Activated CD4-positive, alpha-beta T cell treated with anti-CD3 and anti-CD28 coated beads, Interleukin-2, amount 50 U/mL, for 1 hour (primary cell): ENCODE measurements at places on chromosomes 12 and 14.

- DNase-seq, result no peak
Measured at GRCh38 chr12:99436584-99436983, 211.0 kb upstream of the GARIN6 start.

DNA sequence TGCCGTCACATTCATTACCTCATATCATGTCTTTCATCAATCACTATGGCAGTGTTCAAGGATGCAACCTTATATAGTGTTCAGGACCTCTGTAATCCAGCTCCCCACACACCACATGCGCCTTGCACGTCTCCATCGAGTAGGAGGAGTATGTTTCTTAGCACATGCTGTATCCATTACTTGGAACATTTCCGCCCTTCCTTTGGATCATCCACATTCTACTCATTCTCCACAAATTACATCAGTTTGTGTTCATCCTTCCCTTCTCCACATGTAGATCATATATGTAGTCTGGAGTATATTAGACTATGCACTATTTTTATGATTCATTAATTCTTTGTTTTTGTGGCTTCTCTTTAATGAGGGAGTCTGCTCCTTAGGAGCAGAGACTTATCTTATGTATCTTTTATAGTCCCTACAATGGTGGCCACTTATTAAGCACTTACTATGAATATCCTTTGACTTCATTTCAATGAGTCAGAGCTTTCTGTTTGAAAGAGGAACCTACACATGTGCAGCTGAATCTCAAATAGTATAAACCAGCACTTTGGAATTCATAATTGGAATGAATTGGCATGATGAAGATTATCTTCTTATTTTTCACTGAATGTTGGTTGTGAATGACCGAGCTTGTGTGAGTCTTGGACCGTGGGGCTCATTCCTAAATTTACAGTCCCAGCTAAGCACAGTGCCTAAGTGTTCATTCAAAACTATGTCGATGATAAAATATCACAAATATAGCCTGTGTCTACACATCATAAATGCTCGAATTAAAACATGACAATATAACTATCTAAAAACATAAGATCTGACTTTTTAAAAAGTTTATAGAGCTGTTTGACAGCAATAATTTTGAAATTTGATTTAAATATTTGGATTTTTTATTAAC lies 30.2 kb upstream of the NPAS3 start:
- DNase-seq, result no peak

DNA sequence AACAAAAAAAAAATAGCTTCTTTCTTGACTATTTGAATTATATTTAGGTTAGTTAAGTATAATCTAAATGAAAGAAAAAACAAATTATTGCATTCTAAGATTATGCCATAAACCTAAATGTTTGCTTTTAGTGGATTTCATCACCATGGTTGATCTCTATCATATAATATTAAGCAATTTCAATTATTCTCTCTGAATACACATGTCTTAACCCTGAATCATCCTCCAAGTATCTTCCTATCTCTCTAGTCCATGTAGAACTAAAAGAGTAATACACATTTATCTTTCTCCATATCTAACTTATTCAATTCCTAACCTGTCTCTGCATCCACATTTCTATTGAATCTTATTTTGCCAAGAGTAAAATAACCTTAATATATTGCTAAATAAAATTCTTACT lies 59.6 kb downstream of the PPFIA2 start:
- DNase-seq, result no peak

DNA sequence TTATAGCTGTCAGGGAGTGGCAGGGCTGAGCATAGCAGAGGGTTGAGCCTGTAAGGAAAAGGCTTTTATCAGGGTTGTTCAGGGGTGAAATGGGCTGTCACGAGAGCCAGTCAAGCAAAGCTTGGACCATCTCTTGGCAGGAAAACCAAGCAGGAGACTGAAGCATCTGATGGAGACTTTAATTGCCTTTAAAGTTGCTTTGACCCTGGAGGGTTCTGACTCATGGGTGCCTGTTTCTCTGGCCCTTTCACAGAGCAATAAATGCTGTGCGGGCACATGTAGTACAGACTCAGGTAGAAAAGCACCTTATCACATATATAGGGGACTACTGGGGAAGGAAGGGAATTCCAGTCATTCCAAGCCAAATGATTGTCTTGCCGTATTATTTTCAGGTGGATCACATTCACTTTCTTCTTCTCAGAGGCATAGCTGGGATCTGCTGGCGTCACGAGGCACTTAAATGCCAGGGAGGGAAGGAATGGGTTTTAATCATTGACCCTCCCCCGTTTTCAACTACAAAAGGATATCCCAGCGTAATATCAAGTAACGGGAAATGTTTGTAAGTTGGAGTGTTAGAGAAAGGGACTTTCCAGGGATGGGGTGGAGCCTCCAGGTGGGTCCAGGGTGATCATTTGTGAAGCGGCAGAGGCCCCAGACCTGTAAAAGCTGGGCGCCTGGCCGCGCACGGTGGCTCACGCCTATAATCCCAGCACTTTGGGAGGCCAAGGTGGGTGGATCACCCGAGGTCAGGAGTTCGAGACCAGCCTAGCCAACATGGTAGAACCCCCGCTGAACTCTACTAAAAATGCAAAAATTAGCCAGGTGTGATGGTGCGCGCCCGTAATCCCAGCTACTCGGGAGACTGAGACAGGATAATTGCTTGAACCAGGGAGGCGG lies 34.9 kb downstream of the PLEKHD1 start:
- DNase-seq, result no peak

GRCh38 chr14:63996625-63997220 lies 143.9 kb downstream of the SYNE2 start:
- DNase-seq, result no peak

DNA sequence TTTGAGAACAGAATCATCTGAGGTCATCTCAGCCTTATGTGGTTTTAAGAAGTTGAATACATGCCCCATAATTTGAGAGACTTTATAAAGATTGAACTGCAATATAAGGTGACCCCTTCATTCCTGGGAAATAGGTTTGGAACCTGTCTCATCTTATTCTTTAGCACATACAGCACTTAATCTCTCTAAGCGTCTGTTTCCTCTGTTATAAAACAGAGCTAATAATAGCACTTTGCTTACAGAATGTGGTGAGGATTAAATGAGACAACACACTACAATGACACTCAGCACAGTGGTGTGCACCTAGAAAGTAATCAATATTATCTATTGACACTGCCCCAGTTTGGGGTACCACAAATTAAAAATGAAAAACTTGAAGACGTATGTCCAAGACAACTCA lies 102.1 kb downstream of the DUSP6 start:
- DNase-seq, result no peak

GRCh38 chr14:55092341-55092740 lies 36.7 kb upstream of the LGALS3 start:
- DNase-seq, result no peak

- no peak for DNase-seq
Measured at GRCh38 chr14:34383839-34384238, 78.2 kb downstream of the SPTSSA start.

DNA sequence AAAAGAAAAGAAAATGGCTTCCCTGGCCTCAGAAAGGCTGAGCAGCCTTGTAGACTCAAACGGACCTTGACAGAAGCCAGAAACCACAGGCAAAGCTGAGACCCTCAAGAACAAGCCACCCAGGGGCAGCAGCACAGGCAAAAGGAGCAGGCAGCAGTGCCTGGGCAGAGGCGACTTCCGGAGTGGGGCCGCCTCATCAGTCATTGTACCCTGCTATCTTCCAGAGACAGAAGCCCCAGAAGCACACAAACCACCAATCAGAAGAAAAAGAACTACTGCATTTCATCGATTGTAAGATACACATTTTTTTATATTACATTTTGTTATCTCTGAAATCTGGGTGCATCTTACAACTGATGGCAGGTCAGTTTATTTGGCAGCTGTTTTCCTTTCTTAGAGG lies 58.2 kb upstream of the ZFP36L1 start:
- no peak for DNase-seq

DNA sequence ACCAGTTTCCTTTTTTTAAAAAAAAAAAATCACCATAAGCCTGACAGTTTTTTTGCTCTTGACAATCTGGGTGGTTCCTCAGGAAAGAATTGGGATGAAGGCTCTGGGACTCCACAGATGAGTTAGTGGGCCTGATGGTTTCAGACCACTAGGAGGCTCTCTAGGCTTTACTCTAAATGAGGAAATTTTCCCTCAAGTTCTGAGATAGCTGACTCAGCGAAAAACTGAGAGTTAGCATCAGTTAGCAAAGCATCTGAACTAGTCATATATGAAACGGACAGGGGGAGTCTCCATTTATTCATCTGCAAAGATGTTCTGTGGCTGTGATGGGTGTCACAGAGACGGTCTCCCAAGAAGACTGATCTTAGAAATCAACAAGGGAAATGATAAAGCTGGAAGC lies 314.3 kb upstream of the OR4E1 start:
- no peak for DNase-seq

GRCh38 chr12:63804746-63805145 lies 25.0 kb downstream of the RXYLT1 start:
- no peak for DNase-seq

GRCh38 chr12:16238661-16239060 lies 38.8 kb downstream of the SLC15A5 start:
- no peak for DNase-seq

DNA sequence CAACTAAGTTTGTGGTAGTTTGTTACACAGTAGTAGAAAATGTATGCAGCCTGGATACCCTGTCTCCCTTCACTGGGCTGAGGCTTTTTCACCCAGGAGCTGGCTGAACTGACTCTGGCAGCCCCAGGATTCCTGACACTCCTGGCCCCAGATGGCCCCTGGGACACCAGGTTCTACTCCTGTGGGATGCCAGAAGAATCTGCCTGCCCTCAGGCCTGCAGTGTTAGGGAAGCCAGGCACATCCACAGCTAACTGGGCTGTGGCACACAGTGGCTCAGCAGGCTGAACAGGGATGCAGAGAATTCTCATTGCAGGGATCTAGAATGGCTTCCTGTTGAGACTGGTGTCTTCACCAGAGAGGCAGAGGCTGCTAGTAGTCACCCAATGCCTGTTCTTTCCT lies 8.5 kb downstream of the IFI27 start:
- DNase-seq, result no peak

DNA sequence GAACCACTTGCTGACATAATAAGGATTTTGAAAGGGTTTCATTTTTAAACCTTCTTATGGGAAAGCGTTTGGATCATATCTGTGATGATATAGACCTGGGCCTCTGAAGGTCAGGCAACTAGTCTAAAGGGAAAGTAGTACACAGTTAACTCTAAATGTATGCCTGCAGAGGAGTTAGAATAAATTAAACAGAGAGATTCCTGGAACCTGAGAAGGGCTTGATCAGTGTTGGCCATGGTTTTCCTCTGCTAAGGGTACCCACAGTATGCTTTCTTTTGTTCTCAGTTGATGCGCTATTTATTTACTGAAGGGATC lies 14.4 kb upstream of the POLR3B start:
- no peak for DNase-seq

DNA sequence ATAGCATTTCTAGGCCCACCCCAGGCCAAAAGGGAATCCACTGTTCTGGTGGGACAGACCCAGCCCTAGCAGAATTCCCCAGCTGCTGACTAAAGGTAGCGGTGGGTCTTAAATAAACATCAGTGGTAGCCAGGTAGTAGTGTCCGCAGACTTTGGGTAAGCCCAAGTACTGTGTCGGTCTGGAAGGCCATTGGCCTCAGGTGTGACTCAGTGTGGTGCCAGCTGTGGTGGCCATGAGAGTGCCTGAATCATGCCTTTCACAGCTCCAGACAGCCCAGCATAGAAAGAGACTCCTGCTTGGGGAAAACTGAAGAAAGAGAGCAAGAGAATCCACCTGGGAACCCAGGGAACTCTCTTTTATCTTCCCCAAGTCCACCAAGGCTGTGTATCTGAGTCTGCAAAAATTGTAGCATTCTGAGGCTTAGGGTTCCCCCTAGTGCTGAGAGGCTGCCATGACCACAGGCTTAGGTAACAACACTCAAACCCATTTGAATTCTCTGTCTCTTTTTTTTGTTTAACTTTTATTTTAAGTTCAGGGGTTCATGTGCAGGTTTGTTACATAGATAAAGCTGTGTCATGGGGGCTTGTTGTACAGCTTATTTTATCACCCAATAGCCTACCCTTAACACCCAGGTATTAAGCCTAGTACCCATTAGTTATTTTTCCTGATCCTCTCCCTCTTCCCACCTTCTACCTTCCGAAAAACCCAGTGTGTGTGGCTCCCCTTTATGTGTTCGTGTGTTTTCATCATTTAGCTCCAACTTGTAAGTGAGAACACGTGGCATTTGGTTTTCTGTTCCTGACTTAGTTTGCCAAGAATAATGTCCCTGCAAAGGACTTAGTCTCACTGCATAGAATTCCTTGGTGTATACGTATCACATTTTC lies 16.7 kb upstream of the CD163L1 start:
- DNase-seq, result peak; percentile 48

DNA sequence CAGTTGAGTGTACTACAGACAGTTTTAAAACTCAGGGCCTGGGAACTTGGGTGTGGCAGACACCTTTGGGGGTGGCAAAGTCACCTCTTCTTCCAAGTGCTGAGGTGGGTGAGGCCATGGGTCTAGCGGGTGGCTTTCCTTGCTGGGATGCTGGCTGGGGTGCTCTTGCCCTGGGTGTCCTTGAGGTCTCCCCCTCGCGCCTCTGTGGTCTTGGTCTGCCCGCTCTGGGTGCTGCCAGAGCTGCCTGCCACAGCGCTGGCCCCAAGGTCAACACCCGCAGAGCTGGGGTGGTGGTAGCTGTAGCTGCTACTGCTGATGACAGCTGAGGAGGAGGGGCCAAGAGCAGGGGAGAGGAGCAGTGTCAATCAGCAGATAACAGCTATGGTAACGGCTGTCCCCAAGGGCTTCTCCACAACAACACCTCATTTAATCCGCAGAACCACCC lies 6.8 kb downstream of the KRT74 start:
- DNase-seq, result no peak

GRCh38 chr12:104991565-104992128 lies 5.5 kb downstream of the NOPCHAP1 start:
- DNase-seq, result no peak

GRCh38 chr14:83827383-83827782 lies 1702.6 kb upstream of the FLRT2 start:
- no peak for DNase-seq

- DNase-seq, result no peak
Measured at GRCh38 chr12:131983026-131983425, 33.3 kb downstream of the EP400 start.

DNA sequence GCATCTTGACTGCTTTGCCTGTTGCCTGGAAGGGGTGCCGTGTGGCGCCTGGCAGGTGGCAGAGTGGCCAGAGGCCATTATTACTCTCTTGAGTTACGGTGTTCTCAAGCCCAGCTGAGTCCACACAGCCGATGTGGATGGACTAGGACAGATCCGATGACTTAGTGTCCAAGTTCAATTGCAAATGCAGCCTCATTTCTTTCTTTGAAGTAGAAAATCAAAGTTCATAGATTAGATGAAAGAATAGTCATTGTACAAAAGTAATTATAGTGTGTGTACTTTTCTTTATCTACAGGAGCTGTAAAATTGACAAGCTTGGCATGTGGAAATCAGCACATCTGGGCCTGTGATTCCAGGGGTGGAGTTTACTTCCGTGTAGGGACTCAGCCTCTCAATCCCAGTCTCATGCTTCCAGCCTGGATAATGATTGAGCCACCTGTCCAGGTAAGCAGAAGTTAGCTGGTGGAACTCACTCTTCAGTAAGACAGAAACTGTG lies 44.7 kb downstream of the ANKRD9 start:
- no peak for DNase-seq

GRCh38 chr12:47789712-47790489 lies 16.9 kb downstream of the SLC48A1 start:
- no peak for DNase-seq

- DNase-seq, result no peak
Measured at GRCh38 chr12:96387981-96388380, 12.3 kb downstream of the CDK17 start.

GRCh38 chr14:93986955-93987354 lies 10.1 kb upstream of the CCDC197 start:
- DNase-seq, result no peak
